ENCODE measurements at places on chromosomes 4 and X.

GRCh38 chrX:123464709-123465108, 268.1 kb downstream of the THOC2 start:
- no peak for DNase-seq

- DNase-seq, result no peak
Measured at GRCh38 chr4:8681391-8681790, 88.8 kb downstream of the CPZ start.

DNA sequence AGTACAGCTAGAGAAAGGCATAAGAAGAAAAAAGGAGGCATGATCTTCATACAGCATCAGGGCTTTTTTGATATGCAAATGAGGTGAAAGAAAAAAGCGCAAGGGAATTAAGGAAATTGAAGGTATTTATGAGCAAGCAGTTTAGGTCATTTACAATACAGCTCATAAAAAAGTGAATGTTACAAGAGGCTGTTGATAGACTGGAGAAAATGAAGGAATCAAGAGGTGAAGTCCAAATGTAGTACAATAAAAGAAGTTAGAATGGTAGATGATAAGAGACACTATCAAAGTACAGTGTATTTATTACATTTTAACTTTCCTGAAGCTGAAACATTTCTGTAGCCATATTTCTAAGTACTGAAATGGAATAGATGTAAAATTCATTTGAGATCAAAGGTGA, 1349.5 kb downstream of the ADGRL3 start:
- DNase-seq, result no peak

DNA sequence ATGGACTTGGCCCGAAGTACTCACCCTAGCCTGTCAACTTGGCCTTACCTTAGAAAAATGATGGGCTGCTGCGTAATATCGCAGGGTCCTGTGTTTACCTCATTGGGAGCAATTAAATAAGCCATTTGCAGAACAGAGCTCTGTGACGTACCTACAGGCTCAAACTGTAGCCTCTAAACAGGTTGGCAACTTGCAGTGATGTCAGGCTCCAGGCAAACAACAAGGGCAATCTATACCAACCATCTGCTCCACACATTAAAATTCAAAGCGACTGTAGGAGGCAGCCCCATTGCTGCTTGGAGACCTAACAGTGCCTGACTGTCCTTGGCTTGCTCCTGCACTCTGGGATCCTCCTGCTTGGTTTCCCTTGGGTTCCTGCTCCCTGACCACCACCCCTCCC, 17.2 kb downstream of the VGLL1 start:
- DNase-seq, result no peak

DNA sequence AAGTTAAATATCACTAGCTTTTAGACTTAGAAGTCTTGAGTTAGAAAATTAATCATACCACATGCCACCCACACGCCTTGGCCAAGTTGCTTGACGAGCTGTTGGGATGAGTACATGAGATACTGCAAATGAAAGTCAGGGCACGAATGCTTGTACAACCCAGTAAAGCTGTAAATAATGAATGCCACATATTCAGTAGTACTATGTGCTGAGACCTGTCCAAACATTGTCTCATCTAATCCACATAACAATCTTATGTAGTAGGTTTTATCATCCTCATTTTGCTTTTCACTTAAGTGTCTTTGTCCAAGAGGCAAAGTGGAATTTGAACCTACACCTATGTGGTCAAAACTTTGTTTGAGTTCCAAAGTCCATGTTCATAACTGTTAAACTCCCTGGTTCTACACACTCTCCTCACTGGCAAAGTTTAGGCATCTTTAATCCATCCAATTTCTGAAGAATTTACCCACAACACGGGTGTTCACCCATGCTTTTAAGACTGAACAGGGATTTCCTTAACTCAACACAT, 74.1 kb downstream of the LDB2 start:
- DNase-seq, result no peak

GRCh38 chr4:95377366-95377900, 171.3 kb downstream of the UNC5C start:
- DNase-seq, result no peak

DNA sequence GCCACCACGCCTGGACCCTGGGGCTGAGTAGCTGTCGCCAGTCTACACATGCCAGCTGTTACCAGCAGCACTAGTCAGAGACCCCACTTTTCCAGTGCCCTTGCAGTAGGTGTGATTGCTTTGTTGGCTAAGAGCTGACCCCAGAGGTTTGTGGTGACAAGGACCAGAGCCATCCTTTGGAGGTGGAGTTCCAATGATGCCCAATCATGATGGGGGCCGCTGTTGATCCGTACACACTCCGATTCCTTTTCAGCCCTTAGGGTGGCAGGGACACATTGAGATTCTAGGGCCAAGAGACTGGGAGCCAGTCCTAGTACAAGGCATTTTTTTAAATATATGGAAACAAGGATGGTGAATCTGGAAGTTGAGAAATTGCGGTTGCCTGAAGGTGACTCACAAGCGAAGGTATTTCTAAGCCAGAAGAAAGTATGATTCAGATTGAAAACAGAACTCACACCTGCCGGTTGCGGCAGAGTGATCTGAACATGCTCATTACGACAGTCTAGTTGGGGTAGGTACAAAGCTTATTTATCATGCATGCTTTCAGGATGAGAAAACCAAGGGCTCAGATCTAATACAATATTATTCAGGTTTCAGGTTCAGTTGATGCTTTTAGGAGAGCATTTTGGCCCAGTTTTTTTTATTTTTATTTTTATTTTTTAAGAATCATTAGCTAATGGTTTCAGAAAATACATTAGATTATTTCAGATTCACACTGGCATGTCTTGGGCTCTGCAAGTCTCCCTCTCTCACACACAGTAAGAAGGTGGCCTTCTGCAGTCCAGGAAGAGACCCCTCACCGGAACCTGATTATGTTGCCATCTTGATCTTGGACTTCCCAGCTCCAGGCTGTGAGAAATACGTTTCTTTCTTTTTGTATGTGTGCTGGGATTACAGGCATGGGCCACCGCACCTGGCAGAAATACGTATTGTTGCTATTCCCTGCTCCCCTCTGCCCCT, 43.4 kb downstream of the SHROOM2 start:
- no peak for DNase-seq

- DNase-seq, result no peak
Measured at GRCh38 chr4:3397128-3397527, 44.6 kb upstream of the HGFAC start.

DNA sequence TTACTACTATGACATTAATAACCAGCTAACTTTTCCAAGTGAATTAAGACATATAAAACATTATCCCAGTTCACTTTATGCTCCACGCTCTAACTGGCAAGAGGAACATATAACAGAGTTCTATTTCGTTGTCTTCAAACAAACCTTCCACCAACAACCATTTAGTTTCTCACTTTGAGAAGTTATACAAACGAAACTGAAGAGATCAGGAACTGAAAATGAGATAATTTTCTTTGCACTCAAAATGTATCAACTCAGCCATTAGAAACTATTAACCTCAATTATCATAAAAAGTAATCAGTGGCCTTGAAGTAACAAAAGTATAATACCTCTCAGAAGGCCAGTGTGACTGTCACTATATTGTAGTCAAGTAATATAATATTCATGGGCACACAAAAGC, 70.1 kb downstream of the CHM start:
- no peak for DNase-seq

- DNase-seq, result no peak
Measured at GRCh38 chrX:10636851-10637250, 16.5 kb upstream of the MID1 start.

DNA sequence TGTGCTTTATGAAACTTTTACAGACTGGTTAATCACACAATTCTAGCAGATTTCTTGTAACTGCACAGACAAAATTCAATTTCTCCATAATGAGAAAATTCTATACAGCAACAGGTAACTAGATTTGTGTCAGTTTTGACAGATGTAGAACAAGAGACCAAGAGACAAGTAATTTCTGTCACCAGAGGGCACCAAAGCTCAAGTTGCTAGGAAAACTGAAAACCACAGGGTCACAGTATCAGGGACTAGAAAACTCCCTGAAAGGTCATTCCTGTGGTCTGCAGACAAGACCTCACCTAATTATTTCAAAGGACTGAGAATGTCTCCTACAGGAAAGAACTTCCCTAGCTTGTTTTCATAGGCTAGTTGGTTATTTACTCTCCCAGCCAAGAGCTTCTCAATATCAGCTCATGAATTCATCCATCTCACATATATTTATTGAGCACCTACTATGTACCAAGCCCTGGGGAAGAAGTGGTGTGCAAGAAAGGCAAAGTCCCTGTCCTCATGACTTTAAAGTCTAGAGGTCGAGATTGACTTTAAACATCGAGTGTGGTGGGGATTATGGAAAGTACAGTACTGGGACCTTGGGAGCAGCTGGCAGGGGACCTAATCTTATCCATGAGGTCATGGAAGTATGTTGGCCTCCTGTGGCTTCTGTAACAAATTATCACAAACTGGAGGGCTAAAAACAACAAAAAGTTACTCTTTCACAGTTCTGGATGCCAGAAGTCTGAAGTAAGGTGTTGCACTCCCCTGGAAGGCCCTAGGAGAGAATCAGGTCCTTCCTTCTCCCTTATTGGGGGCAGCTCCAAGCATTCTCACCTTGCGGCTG, 47.8 kb upstream of the SETD7 start:
- DNase-seq, result no peak

- DNase-seq, result no peak
Measured at GRCh38 chr4:68132342-68132741, 2.7 kb upstream of the TMPRSS11F start.

DNA sequence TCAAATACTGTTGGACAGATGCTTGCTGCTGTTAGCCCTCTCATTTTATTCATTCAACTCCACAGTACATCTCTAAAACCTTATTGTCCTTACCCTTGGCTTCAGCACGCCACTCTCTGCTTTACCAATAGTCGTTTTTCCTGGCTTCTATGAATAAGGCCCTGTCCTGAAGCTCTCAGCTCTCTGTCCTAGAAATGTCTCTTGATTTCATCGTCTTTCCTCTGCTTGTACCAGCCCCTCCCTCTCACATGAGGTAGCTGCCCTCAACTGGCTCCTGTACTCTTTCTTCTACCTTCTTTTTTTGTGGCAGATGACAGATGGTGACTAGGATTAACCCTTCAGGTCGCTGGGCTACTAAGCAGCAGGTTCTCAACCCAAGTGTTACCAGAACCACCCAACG, 11.4 kb downstream of the ADGRA3 start:
- DNase-seq, result no peak

GRCh38 chr4:67366311-67366861, 178.9 kb downstream of the CENPC start:
- no peak for DNase-seq

DNA sequence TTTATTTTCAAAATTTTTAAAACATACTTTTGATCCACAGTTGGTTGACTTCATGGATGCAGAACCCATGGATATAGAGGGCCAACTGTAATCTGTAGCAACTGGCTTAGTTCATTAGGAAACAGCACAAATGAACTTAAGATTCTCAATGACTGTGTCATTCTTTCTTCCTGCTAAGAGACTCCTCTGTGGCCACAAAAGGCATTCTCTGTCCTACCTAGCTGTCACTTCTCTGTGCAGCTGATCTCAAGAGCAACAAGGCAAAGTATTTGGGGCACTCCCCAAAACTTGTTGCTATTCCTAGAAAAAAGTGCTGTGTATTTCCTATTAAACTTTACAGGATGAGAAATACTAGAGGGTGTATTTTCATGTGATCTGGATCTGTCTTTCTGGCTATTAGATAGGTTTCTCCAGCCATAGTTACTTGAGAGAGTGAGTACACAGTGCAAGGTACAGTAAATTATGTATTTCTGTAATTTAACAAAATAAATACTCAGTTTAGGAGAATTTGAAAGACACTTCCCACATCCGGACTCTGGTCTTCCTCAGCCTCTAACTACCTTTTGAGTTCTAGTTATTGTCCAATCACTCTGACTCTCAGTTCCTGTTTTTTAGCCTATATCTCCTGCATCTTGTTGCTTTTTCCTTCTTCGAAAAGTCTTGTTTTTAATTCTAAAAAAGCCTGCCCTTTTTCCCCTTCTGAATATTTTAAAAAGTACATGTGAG, 21.8 kb downstream of the TLR2 start:
- DNase-seq, result no peak

DNA sequence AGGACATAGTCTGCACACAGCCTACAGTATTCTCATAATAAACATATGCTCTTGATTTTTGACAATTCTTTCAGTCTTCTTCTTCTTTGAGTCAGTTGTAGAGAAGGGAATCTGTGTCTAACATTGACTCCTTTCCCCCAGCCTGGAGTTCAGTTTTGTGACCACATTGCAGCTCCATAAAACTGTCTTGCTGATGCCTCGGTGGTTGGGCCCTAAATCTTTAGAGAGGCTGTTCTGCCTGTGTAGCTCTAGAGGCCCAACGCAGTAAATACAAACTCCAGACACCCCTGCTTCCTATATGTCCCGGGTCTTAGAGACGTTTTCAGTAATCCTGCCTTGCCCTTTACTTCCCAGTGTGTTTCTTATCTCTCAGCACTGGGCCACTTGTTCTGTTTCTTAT, 639.5 kb upstream of the AADAT start:
- no peak for DNase-seq

DNA sequence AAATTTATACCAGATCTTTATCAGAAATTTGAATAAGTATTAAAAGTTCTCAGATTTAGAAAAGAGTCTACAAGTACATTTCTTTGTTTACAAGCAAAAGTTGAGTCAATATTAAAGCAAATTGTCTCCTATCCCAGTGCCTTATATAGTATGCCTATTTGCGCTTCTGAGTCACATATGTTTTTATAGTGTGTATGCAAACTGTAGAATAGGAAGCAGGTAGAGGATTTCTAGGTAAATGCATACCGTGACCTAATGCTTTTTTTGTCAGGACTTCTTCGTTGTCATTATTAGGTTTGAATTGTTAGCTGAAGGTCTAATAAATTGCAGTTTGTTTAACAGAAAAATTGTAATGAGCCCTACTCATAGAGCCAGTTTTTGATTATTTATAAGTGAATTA, 22.2 kb downstream of the CEP44 start:
- no peak for DNase-seq

DNA sequence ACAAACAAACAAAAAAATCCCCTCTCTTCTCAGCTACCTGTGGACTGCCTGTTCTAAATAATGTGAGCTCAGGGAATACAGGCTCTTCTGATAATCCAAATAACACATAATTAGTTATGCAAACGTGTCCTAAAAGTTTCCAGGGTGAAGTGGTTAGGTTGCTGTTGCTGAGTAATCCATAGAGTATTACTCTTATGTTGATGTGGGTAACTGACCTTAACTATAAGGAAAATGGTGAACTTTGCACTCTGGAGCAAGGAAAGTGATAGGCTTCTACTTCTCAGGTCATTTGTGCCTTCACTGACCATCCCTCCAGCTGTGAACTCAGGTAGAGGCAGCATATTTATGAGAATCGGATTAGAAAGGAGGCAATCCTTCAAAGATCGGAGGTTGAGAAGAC, 19.9 kb downstream of the MSN start:
- no peak for DNase-seq

DNA sequence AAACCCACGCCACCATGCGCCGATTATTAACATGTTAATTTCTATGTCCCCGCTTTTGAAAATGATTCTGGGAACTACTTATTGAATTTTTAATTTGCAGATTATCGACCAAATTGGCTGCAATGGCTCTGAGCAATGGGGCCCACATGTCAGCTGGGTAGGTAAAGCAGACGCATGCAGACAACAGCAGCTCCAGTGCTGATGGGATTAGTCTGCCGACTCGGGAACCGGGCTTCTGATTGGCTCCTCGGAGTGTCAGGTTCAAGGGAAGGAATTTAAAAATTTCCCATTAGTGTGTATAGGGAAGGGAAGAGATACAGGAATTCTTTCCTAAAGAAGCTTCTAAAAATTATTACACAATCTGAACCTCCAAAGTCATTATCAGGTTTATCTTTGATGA, 77.4 kb upstream of the PPARGC1A start:
- DNase-seq, result no peak

Data from CD4-positive, alpha-beta T cell (primary cell).